Type B pancreatic cell (in vitro differentiated cells): ENCODE measurements at places on chromosomes 11 and 22. TPM values are rescaled to one million over a fixed set of nuclear protein-coding genes. Genes with fewer than 3 reads are reported as not detected.

Gene MRGPRX3
- total RNA-seq: not detected in 2 replicates

Gene GRIA4
- 26.7 and 58.5 TPM in 2 replicates for total RNA-seq

DNA sequence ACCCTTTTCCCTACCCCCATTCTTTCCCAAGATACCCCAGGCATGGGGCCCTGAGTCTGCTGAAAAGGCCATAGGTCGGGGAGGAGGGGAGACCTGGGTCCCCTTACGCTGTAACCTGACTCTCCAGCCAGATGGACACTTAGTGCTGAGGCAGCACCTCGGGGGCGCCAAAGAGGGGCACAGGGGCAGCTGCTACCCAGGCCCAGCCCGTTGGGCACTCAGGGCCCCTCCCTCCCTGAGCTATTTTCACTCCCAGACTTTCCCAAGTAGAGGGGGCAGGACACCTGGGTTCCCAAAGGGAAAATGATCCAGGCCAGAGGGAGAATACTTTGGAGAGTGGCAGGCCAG is 933 bp downstream of the ACTN3 start:
- DNase-seq: no peak

- DNase-seq: no peak
Observed at GRCh38 chr11:75066061-75066460, 30.6 kb downstream of the OR2AT4 start.

Gene CCDC15
- 1.5 and 3.2 TPM in 2 replicates for total RNA-seq

Gene SYT7
- 26.5 and 37.5 TPM in 2 replicates for total RNA-seq

GRCh38 chr22:39314251-39314971 is 5.0 kb downstream of the RPL3 start:
- DNase-seq: no peak

GRCh38 chr22:23570681-23571080 is 9.4 kb downstream of the IGLL1 start:
- no peak for DNase-seq

DNA sequence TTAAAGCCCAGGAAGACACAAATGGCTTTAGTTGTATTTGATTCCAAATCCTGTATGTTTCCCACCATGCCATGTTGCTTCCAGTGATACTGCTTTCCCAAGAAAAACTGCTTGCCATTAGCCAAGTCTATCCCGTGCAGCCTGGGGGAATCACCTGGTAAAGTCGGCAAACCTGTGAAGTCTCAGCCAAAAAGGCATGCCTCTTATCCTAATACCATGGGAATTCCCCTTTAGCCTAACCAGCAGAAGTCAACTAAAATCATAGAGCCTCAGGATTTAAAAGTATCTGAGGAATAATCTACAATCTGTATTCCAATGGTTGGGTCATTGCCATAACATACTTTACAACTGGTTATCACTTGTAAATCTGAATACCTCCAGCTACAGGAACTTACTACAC is 869.4 kb downstream of the DLG2 start:
- no peak for DNase-seq

- no peak for DNase-seq
Observed at GRCh38 chr22:33781411-33781810, 138.9 kb downstream of the LARGE1 start.

DNA sequence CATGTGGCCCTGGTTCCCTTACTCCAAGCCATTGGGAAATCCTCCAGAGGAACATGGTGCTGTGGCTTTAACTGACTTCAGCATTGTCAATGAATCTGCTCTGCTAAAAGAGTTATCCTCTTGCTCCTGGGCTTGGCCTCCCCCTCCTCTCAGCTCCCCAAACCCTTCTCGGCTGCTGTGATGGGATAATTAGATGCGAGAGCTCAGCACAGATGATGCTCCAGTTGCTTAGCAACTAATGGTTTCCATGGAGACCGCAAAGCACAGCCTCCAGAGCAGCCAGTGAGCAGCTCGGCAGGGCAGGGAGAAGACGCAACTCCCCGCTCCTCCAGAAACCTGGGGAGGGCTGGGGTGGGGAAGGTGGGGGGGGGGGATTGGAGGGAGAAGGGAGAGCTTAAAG is 2.8 kb upstream of the UPK2 start:
- no peak for DNase-seq

- no peak for DNase-seq
Observed at GRCh38 chr11:125319649-125320048, 155.1 kb downstream of the PKNOX2 start.

DNA sequence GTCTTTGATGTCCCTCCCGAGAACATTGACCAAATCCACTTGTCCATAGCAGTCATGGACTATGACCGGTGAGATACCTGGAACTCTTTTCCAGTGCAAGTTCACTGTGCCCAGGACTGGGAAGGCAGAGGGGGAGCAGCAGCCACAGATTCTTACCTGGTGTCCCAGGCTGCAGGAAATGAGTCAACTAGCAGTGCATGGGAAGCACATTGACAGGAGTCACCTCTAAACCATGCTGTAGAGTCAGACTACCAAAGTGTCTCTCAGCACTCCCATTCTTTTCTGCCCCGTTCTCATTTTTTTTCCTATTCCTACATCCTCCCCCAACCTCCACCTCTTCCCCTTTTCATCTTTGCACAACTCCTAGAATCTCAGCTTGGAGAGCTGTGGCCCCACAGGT is 67.2 kb upstream of the OLFML1 start:
- DNase-seq: no peak
